ENCODE measurements at places on chromosomes 7 and 10.
A peak's percentile ranks its signal among the peaks of the same experiment; 100 is the strongest.

GRCh38 chr7:26409661-26410547, 118.2 kb downstream of the SNX10 start:
- H3K4me3 ChIP-seq: no peak overlapping the region
- H3K27me3 ChIP-seq: no peaks in the 10 kb centered on the region
- H3K27ac ChIP-seq: no peak overlapping the region
- no peaks in the 10 kb centered on the region for H3K36me3 ChIP-seq
- H3K4me1 ChIP-seq: peaks cover 9% of the 10 kb centered on the region
- peak; percentile 20 for DNase-seq

GRCh38 chr10:94129393-94130130, 135.8 kb downstream of the PLCE1 start:
- no peak overlapping the region for H3K4me3 ChIP-seq
- H3K27ac ChIP-seq: no peak overlapping the region

- peaks cover 24% of the 10 kb centered on the region for H3K4me1 ChIP-seq
- no peak overlapping the region for H3K27ac ChIP-seq
- H3K4me3 ChIP-seq: no peak overlapping the region
- DNase-seq: no peak
These were observed 541.2 kb upstream of the FOXK1 start for GRCh38 chr7:4140933-4141332.

DNA sequence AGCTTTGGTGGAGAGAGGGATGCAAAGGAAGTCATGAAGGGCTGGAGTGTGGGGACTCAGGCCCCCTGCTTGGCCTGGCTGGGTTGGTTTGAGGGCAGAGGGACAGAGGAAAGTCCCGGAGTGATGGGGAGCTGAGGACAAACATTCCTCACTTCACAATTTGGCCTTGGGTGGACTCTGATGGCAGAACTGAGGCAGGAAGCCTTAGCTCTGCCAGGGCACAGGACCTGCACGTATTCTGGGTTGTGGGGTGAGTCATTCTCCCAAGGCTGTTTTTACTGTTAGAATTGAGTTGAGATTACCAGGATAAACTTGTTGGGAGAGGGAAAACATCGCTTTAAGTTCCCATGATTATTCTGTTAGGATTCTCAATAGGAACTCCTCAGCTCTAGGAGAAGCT, 2.6 kb downstream of the GOLGA7B start:
- no peak overlapping the region for H3K4me3 ChIP-seq
- H3K4me1 ChIP-seq: no peaks in the 10 kb centered on the region
- no peaks in the 10 kb centered on the region for H3K36me3 ChIP-seq
- H3K27ac ChIP-seq: no peak overlapping the region

DNA sequence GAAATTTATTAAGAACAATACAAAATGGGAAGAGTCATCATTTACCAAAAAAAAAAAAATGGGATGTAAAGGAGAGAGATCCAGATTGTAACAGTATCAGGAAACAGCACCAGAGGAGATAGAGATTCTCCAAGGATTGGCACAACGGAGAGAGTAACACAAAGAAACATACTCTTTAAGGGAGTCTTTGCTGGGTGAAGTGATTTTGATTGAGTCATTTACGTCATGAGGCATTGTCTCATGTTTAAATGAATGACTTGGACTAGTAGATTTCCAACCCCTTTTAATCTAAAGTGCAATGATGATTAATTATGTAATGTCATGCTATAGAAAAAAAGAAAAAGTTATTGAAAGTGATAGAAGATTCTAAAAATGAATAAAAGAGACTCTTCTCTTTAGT, 68.8 kb downstream of the ITGB8 start:
- DNase-seq: no peak
- peaks cover 8% of the 10 kb centered on the region for H3K4me1 ChIP-seq
- no peaks in the 10 kb centered on the region for H3K27me3 ChIP-seq

DNA sequence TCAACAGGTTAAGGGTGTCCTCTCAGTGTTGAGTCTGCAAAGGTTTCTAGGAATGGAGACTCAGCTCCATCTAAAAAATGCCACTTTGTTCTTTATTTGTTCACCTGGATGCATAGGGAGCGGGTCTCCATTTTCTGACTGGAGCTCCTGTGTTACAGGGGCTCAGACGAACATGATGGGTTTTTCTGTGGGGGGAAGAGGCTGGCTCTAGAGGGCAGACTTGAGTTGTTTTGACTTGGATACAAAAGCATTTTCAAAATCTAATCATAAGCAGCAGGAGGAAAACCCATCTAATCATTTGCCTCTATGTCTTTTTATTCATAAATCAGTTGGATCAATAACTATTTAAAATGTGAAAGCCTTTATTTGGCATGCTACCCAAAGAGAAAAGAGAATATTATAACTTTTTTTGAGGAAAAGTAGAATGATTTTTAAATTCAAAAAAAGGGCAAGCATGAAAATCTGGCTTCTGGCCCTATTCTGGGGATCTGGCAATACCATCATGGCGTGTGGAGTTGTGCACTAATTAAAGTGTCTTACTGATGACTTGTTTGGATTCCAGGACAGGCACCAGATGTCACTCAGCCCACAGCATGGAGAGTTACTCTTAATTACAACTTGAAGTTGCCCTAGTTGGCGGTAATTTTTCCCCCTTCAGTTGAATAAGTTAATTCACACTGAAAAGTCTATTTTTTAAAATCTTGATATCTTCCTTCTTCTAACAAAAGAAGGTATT, 594.9 kb downstream of the REEP3 start:
- H3K36me3 ChIP-seq: no peaks in the 10 kb centered on the region
- no peak overlapping the region for H3K27ac ChIP-seq
- H3K4me3 ChIP-seq: no peak overlapping the region
- no peaks in the 10 kb centered on the region for H3K27me3 ChIP-seq
- H3K4me1 ChIP-seq: peaks cover 28% of the 10 kb centered on the region

DNA sequence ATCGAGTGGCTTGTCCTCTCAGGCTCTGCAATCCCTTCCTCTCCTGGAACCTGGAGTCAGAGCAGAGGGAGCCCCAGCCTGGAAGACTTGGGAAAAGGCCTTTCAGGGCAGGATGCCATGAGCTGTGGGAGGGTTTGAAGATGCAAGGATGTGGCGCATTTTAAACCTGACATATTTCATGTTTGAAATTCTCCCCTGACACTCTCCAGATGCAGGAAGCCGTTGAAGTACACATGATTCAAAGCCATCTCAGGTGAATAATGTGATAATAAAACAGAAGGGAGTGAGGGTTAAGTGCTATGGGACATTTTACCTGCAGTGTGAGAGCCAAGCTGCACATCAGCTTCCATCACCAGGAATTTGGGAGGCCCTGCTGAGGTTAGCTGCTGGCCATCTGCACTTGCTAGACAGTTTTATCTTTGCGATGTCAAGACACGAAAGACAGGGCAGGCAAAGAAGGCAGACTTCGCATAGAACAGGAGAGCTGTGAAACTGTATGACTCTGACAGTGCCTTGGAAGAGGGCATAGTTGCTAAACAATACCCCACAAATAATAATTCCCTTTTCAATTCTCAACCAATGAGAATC, 159.1 kb upstream of the GDF10 start:
- DNase-seq: no peak
- no peaks in the 10 kb centered on the region for H3K4me1 ChIP-seq
- no peak overlapping the region for H3K4me3 ChIP-seq
- H3K36me3 ChIP-seq: no peaks in the 10 kb centered on the region
- no peaks in the 10 kb centered on the region for H3K27me3 ChIP-seq

DNA sequence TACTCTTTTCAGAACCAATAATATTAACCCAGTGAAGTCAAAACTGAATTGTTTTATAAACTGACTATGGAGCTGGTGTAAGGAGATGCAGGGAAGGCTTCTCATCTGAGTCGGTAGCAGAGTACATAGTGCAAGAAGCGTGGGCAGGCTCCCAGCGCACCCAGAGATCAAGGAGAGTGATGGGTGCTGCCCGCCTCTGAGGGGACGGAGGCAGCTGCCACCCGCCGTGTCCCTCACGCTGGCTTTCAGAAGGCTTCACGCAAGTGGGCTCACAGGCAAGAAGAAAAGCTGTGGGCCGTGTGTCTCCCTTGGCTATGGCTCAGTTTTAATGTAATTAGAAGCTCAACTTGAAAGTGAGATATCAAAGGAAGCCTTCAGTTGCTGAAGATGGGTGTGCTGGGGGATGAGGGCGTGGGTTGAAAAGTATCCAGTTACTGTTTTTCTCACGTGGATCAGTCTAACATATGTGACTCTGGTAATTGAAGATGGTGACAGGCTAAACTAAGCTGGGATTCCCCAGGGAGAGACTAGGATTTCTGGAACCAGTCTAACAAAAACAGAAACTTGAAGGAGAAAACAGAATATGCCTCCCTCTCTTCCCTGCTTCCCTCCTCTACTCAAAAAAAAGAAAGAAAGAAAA, 159.9 kb downstream of the MGMT start:
- H3K4me1 ChIP-seq: no peaks in the 10 kb centered on the region
- no peaks in the 10 kb centered on the region for H3K36me3 ChIP-seq
- no peak overlapping the region for H3K4me3 ChIP-seq
- no peak overlapping the region for H3K27ac ChIP-seq
- no peaks in the 10 kb centered on the region for H3K27me3 ChIP-seq

DNA sequence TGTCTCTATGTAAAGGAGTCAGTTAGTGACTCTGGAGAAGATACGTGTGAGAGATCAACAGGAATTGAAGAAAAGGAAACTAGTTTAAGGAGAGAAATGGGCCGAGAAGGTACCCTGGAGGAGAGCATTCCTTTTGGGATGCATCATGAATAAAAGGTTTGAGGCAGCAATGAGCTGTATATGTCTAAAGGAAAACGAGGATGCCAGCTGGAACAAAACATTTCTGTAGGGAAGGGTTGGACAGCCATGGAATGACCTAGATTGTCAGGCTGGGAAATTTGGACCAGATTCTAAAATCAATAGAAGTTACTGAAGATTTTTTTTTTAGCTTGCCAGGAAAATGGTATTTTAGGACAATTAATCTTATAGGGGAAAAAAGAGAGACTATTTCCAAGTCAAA, 17.2 kb upstream of the MPP7 start:
- H3K4me1 ChIP-seq: no peaks in the 10 kb centered on the region
- H3K4me3 ChIP-seq: no peak overlapping the region
- no peak overlapping the region for H3K27ac ChIP-seq
- no peaks in the 10 kb centered on the region for H3K36me3 ChIP-seq

DNA sequence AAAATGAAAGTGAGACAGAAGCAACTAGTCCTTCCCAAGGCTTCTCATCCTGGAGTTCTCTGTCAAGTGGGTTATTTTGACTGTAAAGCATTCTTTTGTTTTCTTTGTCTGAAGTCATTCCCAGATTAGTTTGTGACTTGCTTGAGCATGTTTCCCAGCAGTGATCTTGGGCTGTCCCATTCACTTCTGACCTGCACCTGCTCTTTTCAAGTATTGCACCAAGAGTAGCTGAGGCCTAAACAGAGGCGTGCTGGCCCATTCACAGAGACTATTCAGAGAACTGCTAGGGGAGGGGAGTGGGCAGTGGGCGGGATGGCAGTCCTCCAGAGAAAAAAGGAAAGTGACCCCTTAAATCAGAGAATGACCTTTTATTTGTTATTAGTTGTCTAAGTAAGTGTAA, 61.3 kb downstream of the CACNA2D1 start:
- no peak overlapping the region for H3K4me3 ChIP-seq
- no peaks in the 10 kb centered on the region for H3K36me3 ChIP-seq
- peaks cover 35% of the 10 kb centered on the region for H3K4me1 ChIP-seq
- DNase-seq: peak; percentile 93
- no peaks in the 10 kb centered on the region for H3K27me3 ChIP-seq

GRCh38 chr7:1463676-1464223, 4.5 kb upstream of the MICALL2 start:
- H3K36me3 ChIP-seq: no peaks in the 10 kb centered on the region
- H3K4me3 ChIP-seq: no peak overlapping the region
- no peak overlapping the region for H3K27ac ChIP-seq
- H3K4me1 ChIP-seq: peaks cover 14% of the 10 kb centered on the region
- no peak for DNase-seq
- H3K27me3 ChIP-seq: no peaks in the 10 kb centered on the region

GRCh38 chr7:29538389-29538788, 25.2 kb upstream of the PRR15 start:
- H3K27me3 ChIP-seq: no peaks in the 10 kb centered on the region
- H3K4me1 ChIP-seq: peaks cover 5% of the 10 kb centered on the region
- no peak overlapping the region for H3K4me3 ChIP-seq
- peaks cover 8% of the 10 kb centered on the region for H3K36me3 ChIP-seq
- no peak overlapping the region for H3K27ac ChIP-seq

DNA sequence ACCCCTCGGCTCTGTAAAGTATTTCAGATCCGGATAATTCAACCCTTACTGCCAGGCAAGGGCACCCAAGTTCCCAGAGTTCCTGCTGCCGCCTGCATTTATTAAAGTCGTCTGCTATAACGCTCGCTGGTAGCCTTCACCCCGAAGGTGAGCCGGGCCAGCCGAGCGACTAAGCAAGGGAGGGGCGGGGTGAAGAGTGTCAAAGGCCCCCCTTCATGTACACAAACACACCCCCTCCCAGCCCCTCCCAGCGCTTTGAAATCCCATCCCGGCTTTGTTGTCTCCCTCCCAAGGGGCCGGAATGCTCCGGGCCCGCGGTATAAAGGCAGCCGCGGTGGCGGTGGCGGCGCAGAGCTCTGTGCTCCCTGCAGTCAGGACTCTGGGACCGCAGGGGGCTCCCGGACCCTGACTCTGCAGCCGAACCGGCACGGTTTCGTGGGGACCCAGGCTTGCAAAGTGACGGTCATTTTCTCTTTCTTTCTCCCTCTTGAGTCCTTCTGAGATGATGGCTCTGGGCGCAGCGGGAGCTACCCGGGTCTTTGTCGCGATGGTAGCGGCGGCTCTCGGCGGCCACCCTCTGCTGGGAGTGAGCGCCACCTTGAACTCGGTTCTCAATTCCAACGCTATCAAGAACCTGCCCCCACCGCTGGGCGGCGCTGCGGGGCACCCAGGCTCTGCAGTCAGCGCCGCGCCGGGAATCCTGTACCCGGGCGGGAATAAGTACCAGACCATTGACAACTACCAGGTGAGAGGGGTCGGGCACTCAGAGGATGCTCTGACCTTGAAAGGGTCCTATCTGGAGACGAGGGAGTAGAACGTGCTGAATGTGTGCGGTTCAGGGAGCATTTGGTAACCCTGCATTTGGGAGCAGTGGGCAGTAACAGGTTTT, at the start of gene DKK1:
Gene DKK1 (plus strand): TSS at position 349 of the 889 bp plus-strand sequence. CDS start 154 bp downstream, at position 503.
- no peaks in the 10 kb centered on the region for H3K36me3 ChIP-seq
- H3K4me3 ChIP-seq: peak within 1 kb of the TSS; percentile 57
- peaks cover 85% of the 10 kb centered on the region for H3K27me3 ChIP-seq
- peaks cover 21% of the 10 kb centered on the region for H3K4me1 ChIP-seq
- DNase-seq: peak; percentile 87
- no peak within 1 kb of the TSS for H3K27ac ChIP-seq

GRCh38 chr10:77248104-77248790, 389.4 kb downstream of the KCNMA1 start:
- peak; percentile 31 for DNase-seq
- H3K4me1 ChIP-seq: peaks cover 11% of the 10 kb centered on the region
- H3K27ac ChIP-seq: no peak overlapping the region
- H3K27me3 ChIP-seq: no peaks in the 10 kb centered on the region

DNA sequence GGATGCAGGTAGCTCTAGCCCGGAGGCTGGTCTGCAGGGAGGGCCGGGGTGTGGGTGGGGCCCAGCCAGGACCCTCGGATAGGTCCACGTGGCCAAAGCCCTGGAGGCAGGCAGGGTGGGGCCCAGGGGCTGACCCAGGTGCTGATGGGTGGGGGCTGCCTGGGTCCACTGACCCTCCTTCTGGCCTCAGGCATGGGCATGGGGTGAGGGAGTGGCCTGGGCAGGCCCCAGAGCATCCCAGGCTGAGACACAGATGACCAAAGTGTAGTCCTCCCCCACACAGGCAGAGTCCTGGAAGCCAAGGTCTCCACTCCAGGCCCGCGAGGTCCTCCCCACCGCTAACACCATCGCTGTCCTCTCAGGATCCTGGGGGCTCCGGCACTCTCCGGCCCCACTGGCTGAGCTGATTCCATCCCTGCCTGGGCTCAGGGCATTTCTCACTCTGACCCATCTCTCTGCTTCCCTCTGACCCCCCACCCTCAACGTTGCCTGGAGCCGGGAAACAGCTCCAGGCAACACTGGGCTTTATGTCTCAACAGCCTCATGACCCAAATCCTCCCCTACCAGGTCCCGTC, 20.7 kb upstream of the PPP2R2D start:
- H3K27ac ChIP-seq: no peak overlapping the region
- H3K4me1 ChIP-seq: peaks cover 5% of the 10 kb centered on the region
- no peaks in the 10 kb centered on the region for H3K27me3 ChIP-seq
- no peaks in the 10 kb centered on the region for H3K36me3 ChIP-seq
- no peak overlapping the region for H3K4me3 ChIP-seq
